ENCODE measurements at places on chromosomes 12 and 14. TPM values are rescaled to one million over a fixed set of nuclear protein-coding genes. Genes with fewer than 3 reads are reported as not detected.

Gene DENND5B
- 7.6 TPM for total RNA-seq

Gene OR4E2
- not detected for total RNA-seq

Gene HOXC12
- not detected for total RNA-seq

Gene MYH6
- 0.05 TPM for total RNA-seq

Gene CFAP251
- total RNA-seq = 5.5 TPM

Gene DNAI7
- not detected for total RNA-seq

Gene RPGRIP1
- total RNA-seq = 0.05 TPM

Gene TAMALIN
- total RNA-seq = 47.4 TPM

Gene TPPP2
- not detected for total RNA-seq

Measured in mammary microvascular endothelial cell (primary cell).